EH (cell line): ENCODE measurements at places on chromosomes 12 and 14.
A peak's percentile ranks its signal among the peaks of the same experiment; 100 is the strongest.

GRCh38 chr14:61470961-61471293 lies 149.5 kb downstream of the PRKCH start:
- DNase-seq = no peak

DNA sequence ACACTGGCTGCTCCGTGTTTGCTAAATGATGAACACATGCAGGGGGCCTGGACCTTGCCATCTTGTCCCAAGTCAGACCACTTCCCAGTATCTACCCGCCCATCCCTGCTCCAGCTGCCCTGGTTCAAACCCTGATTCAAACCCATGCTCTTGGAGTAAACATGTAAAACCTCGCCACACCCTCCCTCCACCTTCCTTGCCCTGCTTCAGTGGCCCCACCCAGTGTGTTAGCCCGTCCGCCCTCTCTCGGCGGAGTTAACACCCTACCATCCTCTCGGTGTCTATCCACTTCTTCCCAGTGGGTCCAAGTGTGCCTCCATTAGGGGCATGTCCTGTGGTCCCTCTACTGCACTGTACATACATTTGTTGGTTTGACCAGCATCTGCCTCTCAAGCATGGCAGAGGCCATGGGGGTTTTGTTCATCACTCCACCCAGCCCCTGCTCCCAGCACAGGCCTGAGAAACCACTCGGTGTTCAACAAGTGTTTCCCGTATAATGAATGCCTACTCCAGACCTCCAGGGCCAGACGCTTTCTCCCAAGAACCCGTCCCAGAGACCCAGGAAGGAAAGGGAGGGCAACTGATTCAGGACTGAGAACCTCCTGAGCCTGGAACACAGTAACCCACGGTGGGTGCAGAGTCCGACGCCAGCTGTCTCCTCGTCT lies 37.1 kb downstream of the P2RX4 start:
- DNase-seq = no peak

GRCh38 chr14:55665067-55665675 lies 85.2 kb downstream of the KTN1 start:
- DNase-seq = peak; percentile 27

DNA sequence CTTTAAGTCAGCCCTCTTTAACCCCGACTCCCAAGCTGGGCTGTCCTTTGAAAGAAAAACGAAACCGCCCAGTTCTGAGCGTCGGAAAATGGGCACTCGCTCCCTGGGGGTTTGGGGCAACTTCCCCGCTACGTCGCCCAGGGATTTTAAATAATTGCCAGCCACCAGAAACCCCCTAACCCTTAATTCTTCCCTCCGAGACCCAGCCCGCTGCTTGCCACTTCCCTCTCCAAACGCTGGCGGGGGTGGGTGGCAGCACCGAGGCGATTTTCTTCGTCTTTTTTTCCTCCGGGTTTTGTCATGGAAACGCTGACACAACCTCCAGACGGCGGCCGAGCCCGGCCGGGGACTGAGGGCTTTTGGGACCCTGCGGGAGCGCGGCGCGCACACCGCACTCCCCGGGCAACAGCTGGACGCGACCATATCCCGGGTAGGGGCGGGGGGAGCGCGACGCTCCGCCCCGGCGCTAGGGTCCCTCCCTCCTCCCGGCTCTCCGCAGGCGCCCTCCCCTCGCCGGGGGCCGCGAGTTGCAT lies at the start of gene CHST11:
Gene CHST11 (plus strand): TSS at position 532 of the 533 bp plus-strand sequence.
- DNase-seq = peak; percentile 73

- DNase-seq = peak; percentile 84
Measured at GRCh38 chr12:49055978-49056754, 4.4 kb downstream of the KMT2D start.

DNA sequence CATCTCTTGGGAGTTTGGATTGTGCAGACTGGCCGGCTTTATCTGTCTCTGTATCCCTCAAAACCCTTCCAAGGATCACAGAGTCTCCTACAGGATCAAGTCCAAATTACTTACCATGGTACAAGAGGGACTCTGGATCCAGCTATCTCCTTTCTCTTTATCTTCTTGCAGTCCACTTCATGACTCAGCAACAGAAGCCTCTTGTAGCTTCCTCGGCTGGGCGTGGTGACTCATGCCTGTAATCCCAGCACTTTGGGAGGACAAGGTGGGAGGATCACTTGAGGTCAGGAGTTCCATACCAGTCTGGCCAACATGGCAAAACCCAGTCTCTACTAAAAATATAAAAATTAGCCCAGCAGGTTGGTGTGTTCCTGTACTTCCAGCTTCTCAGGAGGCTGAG lies 189.7 kb downstream of the BCAT1 start:
- DNase-seq = peak; percentile 55

DNA sequence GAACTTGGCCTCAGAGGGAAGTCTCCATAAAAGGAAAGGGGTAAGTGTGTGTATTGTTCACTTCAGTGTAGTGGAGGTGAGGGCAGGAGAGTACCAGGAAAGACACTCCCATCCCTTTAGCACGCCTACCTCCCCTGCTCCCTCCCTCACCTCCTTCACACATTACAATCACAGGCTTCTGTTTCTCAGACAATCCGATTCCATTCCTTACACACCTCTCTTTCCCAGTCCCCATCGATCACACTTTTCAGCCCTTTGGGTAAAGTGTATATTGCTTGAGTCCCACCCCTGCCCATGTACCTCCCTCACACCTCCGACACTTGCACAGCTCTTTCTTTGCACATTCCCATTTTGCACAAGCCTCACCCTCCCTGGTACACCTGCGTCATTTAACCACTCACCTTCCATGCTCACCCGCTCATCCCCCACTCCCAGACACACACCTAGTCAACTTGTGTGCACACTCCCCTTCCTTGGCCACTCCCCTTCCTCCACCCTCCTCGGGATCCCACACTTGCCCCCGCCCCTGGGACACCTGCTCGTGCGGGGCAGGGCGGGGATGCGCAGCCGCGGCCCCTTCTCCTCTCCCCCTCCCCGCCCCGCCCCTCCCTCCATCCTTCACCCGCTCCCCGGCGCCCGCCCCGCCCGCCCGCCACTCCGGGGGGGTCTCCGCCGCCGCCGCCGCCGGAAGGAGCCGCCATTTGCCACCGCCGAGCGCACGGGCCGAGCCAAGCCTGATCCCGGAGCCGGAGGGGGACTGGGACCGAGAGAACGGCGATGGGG lies at the start of gene MARCHF9:
Gene MARCHF9 (plus strand): TSS at position 693 of the 783 bp plus-strand sequence. CDS start 426 bp downstream, outside the sequence.
- DNase-seq = no peak

- DNase-seq = peak; percentile 17
Measured at GRCh38 chr12:16012117-16012516, 101.0 kb downstream of the DERA start.

GRCh38 chr12:101877806-101878242 lies 444 bp downstream of the DRAM1 start:
- peak; percentile 52 for DNase-seq

- no peak for DNase-seq
Measured at GRCh38 chr14:79575032-79575431, 636.3 kb downstream of the DIO2 start.

DNA sequence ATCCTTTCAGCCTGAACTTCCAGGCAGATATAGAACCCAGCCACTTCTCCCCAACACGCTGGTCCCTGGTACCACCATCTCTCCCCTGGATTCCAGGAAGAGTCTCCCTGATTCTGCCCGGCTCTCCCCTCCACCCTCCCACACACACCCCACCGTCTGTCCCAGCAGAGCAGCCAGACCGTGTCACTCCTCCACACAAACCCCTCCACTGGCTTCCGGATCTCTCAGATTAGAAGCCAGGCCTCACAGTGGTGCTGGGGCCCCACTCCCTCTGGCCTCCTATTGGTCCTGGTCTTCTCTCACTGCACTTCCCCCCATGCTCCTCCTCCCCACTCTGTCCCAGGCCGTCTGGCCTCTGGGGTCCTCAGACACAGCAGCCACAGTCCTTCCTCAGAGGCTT lies 52.4 kb upstream of the CDKN3 start:
- no peak for DNase-seq

- DNase-seq = peak; percentile 99
Measured at GRCh38 chr14:68137704-68138619, 318.4 kb downstream of the RAD51B start.

GRCh38 chr14:102969060-102969791 lies 46.8 kb downstream of the AMN start:
- no peak for DNase-seq

- no peak for DNase-seq
Measured at GRCh38 chr12:5514545-5514944, 82.6 kb downstream of the NTF3 start.

DNA sequence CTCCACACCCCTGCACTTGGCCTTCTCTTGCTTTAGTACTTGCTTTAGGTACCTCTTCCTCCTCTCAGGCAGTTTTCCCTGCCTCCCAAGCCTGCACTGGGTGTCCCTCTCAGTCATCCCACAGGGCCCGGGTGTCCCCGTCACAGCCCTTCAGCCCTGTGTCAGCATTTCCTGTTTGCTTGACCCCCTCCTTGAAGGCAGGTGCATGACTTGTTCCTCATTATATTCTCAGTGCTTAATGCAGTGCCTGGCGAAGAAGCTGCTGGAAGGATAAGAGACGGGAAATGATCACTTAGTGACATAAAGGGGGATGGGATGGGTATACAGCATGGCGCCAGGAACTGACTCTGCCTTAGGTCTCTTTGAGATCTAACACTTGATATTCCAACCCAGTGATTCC lies 61.5 kb downstream of the IQSEC3 start:
- no peak for DNase-seq

DNA sequence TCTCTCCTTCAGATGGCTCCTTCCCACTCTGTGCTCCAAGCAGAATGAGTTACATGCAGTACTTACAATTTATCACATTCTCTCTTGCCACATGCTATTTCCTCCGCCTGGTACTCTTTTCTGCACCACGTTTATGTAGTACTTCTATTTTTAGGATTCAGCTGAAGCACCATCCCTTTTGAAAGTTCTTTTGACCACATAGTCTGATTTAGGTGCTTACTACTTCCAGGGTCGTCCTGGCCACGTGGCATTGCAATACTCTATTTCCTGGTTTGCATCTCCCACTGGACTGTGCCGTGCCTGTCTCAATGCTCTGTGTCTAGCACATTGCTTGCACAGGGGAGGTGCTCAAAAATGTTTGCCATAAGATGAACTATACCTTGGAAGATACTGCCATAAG lies 16.3 kb upstream of the TBC1D30 start:
- DNase-seq = no peak

GRCh38 chr12:57107456-57108155 lies 3.6 kb downstream of the STAT6 start:
- DNase-seq = no peak

- no peak for DNase-seq
Measured at GRCh38 chr12:110688446-110689280, at the start of gene HVCN1. TSS of gene HVCN1 (minus strand) at chr12:110689115. CDS start at chr12:110683245, 5,870 bp downstream.

DNA sequence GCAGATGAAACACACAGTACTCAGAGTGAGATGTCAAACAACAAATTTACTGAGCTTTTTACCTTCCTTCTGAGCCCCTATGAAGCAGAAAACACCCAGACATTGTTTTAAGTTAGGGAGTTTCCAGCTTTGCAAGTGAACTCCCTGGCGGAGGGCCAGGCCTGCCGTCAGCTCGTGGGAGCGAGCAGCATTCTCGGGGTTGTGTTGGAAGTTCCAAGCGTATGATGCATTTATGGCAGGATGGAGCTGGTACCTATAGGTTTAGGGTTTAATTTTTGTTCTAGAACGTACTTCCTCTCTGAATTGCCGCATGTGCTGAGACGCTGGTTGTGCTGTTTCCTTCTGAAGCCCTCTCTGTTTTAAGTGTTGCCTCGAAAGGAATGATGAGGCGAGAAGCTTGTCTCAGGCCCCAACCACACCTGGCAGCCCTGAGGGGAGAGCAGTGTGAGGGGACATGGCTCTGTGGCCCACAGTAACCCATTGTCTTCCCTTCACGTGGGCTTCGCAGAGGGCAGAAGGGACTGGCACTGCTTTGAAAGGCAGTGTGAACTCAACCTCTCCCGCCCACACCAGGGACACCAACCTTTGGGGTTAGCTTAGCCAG lies 76.6 kb downstream of the SSPN start:
- DNase-seq = peak; percentile 84

DNA sequence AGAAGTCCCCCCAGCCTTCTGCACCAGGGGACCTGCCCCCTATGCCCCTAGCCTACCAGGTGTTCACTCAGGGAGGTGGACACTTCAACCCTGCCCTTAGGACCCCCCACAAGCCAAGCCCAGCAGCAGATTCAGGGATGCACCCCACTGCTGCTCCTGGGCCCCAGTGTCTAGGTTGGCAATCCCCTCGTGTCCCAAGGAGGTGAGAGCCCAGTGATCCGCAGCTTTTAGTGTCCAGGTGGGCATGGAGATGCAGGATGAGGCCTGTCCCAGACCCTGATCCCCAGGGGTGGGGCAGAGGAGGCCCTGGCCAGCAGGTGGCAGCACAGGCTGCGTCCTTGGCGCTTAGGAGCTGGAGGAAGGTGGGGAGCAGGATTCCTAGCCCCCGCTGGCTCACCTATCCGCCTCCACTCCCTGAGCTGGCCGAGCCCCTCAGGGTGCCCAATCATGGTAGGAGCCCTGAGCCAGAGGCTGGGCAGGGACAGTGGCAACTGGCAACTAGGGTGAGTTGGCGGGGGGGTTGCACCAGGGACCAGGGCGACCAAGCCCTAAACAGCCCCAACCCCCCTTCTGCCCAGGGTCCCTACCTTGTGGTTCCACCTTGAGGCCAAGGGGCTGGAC lies 4.1 kb downstream of the CKB start:
- DNase-seq = peak; percentile 53

- no peak for DNase-seq
Measured at GRCh38 chr14:101815994-101816393, 54.5 kb downstream of the PPP2R5C start.

GRCh38 chr12:6253278-6253677 lies 53.1 kb downstream of the CD9 start:
- no peak for DNase-seq

DNA sequence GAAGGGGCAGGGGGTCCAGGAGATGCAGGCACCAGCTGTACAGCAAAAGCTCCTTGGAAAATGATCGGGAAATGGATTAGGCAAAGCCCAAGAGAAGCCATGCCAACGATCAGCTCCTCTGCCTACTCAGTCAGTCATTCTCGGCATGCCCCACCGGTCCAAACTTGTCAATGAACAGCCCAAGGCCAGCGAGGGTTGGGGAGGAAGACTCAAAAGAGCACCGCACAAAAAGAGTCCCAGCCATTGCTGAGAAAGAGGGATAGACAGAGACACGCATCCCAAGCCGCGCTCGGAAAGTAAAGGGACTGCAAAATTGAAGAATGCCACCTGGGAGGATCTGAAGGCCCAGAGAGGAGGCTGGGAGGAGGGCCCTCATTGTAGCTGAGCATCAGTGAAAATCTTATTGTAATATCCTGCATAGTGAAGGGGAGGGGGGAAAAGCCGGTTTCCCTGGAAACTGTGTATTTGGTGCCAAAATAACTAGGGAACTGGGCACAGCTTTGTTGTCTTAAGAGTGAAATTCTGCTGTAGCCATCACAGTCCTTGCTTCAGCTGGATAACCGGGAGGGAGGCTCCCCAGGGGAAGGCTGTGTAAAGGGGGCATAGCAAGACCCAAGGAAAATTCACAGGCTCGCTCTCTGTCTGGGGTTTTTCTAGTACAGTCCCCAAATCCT lies 4.7 kb downstream of the KDM2B start:
- DNase-seq = peak; percentile 48

DNA sequence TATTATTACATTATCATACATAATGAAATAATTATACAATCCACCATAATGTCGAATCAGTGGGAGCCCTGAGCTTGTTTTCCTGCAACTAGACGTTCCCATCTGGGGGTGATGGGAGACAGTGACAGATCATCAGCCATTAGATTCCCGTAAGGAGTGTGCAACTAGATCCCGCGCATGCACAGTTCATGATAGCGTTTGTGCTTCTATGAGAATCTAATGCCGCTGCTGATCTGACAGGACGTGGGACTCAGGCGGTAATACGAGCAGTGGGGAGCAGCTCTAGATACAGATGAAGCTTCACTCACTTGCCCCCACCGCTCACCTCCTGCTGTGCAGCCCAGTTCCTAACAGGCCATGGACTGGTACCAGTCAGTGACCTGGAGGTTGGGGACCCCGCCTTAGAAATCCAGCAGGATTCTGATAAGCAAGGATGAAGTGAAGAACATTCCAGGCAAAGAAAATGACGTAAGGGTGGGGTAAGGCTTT lies 204.6 kb downstream of the ETV6 start:
- DNase-seq = no peak
